ENCODE measurements at places on chromosomes 4 and X.

DNA sequence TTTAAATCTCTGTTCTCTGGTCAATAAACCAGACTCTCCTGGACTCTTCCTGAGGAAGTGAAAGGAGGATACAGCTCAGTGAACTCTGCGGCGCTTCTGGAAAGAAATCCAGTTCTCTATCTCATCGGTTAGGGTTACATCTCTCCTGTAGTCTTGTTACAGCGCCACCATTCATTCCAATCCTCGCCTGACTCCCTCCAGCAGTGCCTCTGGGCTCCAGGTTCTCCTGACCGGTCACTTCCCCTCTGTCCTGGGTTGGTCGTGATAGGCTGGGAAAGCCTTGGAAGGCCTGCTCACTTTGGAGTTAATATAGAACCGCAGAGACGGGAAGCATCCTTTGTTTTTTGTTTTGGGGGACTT is 97.0 kb upstream of the STOX2 start:
- no peak for DNase-seq

GRCh38 chr4:141229408-141230101 is 8.9 kb downstream of the ZNF330 start:
- no peak for DNase-seq

DNA sequence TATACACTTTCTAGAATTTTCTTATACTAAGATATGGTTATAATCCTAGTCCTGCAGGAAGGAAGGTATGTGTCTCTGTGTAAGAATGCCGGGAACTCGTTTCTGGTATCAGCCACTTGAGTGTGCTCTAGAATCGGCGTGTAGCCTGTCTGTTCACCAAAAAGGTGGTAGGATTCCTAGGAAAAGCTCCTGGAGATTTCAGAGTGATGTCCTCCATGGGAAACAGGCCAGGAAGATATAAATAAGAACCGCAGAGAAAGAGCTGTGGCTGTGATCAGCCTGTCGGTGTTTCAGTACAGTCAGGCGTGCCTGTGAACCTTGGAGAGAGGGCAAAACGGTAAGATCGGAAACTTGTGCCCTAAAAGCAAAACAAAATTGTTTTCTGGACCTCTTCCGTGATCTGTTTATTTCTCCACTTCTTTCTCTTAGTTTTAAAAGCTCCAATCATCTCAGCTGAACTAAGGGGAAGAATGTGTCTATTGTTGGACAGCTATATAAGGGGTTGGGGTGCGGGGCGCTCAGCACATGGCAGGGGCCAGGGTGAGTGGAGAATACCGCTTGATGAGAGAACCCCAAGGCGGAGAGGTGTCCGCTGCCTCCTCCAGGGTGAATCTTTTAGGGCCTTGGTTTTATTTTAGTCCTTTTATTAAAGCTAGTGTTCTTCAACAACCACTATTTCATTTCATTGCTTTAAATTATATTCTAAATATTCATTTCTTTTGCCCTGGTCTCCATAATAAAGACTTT is 303.8 kb upstream of the TENM3 start:
- no peak for DNase-seq

DNA sequence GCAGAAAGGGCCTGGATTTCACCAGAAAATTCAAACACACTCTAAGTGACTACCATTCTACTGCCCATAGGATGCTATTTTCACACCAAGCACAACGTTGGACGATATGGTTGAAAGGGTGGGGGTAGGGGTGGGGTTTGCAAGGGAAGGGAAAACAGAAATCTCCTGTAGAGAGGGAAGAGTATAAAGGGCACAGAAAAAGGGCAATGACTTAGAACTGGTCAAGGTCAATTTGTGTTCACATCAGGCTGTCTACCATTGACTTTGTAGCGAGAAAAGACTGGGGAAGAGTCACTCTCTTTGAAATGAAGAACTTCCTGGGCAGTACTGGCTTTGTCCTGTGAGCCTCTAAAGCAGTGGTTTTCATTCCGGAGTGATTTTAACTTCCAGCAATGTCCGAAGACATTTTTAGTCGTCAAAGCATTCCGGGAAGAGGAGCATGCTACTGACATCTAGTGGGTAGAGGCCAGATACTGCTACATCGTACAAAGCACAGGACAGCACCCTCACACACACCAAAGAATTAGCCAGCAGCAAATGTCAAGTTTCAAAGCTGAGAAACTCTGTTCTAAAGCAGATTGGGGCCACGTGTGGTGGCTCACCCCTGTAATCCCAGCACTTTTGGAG is 48.4 kb upstream of the SLC7A3 start:
- DNase-seq: no peak

- DNase-seq: no peak
Measured at GRCh38 chr4:175651756-175652310, 160.2 kb downstream of the GPM6A start.

- no peak for DNase-seq
Measured at GRCh38 chr4:83174844-83175414, 60.4 kb upstream of the PLAC8 start.

DNA sequence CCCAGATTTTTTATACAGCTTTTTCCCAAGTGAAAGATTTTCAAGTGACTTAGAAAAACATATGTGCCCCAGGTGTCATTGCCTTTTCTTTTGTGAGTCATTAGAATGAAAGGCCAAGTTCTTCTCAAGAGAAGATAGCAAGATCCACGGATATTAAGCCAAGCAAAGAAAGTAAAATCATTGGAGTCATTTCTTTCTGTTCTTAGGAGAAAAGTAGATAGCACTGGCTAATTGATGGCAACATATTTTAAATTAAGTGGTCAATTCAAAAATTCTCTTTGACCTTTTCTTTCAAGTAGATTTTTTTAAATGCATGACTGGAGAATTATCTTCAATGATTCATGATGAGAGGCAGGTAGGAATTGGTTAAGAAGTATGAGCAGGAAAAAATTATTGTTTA is 94.4 kb downstream of the HHIP start:
- no peak for DNase-seq

DNA sequence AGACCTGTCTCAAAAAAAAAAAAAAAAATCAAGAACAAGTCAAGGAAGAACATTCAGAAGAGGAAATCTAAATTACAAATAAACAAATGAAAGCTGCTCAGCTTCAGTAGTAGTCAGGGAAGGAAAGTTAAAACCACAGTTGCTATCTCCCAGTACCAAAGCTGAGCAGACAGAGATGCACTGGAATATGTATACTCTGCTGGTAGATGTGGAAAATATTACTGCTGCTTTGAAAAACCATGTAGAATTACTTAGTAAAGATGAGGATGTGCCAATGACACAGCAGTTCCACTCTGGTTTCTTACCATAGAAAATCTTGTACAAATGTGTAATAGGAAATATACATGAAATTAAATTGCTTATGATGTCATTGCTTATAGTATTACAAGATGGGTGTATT is 25.1 kb upstream of the PRKX start:
- no peak for DNase-seq

GRCh38 chr4:127335073-127335620 is 297.6 kb upstream of the INTU start:
- no peak for DNase-seq

DNA sequence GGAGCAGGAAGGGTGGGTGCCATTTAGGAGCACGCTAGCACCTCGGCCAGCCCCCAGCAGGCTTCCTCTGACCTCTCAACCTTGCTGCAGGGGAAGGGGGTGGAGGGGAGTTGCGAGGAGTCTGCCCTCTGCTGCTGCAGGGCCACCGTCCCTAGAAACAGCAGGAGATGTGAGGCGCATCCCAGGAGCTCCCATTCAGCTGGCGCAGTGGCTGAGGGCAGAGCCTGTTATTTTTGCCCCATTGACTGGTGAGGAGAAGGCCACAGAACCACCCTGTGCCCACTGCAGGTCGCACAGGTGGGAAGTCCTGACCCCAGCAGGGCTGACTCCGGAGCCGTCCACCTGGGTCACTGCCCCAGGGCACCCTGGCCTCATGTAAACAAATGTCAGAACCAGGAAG is 8.0 kb downstream of the PDE6B start:
- no peak for DNase-seq

GRCh38 chr4:104507112-104507511 is 12.4 kb upstream of the CXXC4 start:
- no peak for DNase-seq

DNA sequence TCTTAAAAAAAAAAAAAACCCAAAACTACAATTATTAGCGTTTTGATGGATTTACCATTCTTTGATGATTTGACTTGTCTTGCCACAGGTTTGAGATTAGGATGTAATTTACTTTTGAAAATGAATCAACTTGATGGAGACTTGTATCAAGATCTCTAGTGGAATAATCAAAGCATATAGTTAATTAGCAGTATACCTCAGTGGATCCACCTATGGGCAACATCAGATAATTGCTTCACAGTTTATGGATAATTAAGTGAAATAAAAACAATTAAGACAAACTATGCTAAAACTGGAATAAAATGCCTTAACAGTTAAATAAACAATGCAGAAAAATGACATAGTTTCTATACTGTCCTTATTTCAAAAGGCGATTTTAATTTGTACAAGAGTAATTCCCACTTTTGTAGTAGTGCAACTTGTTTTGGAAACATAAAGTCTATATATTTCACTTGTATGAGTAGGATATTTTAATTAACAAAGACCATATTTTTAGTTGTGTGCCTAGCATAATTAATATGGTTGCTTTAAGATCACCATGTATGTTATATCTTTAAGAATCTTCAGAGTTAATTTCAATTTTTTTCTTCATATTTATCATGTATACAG is 4.2 kb downstream of the CPEB2 start:
- no peak for DNase-seq
